Kasumi-1 (cell line): ENCODE measurements at places on chromosomes 16 and 17.
A peak's percentile ranks its signal among the peaks of the same experiment; 100 is the strongest.

DNA sequence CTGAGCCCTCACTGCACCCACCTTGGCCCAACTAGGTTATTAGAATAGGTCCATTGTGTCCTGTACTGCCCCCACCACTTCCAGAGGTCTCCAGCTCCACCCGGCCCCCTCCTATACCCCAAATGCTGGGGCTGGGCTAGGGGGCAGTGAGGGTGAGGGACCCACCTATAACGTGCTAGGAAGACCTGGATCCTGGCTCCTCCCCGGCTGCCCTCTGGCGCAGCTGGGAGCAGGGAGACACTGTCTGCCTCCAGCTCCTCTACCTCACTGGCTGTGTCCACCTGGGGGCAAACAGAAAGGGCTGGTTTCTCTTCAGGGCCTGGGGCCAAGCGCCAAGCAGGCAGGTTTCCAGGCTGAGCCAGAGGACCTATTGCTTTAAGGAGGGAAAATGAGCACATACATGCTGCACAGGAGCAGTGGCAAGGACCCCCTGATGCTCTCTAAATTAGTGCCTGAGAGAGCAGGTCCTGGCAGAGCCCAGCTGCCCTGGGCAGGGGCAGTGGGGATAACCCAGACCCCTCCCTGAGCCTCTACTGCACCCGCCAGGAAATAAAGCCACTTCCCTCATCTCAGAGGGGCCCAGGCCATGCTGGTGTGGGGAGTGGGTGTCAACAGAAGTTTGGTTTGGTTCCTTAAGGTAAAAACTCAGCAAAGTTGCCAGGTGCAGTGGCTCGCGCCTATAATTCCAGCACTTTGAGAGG, 12.2 kb downstream of the TSPOAP1 start:
- no peak for DNase-seq

DNA sequence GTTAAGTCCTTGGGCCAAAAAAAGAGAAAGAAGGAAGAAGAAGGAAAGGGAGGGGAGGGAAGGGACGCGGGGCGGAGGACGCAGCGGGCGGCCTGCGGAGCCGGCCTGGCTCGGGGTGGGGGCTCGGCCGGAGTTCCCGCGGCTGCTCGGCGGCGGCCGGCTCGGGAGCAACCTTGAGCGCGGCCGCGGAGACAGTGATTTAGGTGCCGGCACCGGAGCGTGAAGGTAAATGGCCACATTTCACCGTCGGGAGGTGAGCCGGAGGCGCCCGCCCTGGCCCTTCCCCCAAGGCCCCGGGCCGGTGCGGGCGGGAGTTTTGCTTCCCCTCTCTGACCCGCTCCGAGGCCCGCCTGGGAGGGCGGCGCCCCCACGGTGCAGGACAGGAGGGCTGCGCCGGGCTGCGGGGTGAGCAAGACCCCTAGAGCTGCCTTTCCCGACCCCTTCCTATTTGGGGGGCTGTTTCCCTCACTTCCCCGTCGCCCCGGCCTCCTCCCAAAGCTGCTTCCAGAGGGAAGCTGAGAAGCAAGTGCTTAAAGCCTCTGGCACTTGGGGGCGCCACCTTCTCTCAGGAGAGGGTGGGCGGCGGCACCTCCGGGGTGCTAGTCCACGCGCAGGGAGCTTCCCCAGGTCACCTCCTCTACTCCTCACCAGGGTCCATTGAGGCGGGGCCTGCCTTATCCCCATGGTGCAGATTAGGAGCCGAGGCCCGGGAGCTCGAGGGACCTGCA, 56.5 kb downstream of the MRM1 start:
- DNase-seq = no peak

DNA sequence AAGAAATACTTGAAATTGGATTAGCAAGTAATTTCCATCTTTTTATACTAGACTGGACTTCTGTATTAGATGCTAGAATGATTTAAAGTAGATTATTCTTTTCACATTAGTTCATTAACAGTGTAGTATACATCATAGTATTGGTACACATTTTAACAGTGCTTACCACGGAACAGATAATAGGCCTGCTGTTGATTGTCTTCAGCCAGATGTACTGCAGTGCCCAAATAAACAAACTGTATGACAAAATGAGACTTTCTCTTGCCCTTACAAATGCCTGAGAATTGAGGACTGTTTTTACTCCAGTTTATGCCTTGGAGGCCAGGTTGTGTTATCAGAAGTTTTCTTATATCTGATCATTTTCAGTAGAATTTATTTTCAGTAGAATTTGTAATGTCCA, 631 bp downstream of the EVI2A start:
- DNase-seq = peak; percentile 32

DNA sequence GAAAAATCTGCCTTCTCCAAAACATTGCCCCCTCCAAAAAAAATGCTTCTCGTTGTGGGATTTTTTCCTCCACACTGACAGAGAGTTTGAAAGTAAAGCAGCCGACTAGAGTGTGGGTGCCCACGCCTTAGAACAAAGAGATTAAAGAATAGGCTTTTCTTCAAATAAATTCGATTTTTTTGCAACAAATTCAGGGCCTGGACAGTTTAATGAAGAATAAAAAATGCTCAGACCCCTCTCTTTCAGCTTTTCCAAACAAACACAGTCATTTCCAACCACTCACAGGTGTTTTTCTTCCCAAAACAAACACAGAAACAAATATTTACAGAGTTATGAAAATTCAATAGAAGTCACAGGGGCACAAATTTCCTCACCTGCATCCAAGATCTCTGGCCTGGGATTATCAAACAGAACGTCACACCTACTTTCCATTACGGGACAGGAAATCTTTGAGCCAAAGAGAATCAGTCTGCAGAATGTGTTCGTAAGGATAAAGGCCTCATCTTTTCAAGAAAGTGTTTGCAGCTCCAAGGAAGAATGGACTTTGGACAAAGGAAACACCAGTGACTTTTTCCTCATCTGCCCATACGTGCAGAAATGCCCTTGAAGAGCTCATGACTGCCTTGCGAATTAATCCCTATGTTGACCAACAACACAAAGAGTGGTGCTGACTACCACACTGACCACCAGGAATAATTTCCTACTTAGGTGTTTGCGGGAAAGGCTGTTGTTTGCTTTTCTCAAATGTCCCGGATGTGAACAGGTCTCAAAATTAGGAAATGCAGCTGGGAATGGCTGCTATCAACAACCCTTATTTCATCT, 31.3 kb upstream of the TOX3 start:
- DNase-seq = no peak

DNA sequence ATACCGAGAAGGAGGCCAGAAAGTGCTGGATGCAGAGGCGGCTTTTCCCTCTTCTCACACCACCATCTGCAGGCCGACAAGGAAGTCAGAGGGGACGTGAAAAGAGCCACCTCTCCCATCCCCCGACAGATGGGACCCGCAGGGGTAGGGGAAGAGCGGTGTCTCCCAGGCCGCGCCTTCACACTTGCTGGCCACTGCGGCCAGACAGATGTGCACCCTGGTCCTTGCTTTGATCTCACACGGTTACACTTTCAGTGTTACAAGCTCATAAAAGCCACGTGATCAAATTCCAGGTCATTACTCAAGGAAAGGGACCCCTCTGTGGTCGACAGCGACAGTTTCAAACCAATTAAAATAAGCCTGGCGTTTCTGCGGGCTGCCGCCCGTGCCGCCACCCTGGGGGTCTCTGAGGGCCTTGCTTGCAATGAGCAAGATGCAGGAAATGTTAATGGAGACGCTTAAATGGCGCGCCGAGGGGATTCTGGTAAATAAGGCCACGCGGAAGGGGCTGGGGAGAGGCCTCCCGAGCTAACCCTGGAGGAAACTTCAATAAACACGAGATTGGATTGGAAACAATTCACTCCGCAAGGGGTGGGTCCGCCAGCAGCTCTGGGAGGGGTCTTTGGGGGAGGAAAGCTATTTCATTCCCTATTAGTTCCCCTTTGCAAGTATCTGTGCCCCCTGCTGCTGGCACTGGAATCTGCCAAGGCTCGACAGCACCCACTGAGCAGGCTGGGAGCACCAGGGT, 240.9 kb downstream of the ENGASE start:
- no peak for DNase-seq

GRCh38 chr17:62995377-62995885, 29.4 kb downstream of the TANC2 start:
- DNase-seq = peak; percentile 95

GRCh38 chr16:55017321-55017720, 86.7 kb downstream of the IRX5 start:
- no peak for DNase-seq

- no peak for DNase-seq
These were observed 9.0 kb upstream of the G6PC1 start for GRCh38 chr17:42891539-42892152.

DNA sequence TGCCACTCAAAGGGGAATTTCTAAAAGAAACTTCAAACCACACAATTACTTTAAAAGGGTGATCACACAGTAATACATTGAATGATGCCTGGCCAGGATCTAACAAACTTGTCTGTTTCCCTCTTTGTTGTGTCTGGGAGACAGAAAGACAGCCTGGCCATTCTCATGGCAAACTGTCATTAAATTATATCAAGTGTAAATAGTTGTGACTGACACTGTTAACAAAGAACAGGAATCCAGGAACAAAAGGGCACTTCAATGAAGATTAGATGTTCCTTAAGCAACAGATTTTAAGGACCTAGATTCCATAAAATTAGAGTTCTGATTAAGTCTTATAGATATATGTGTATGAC, 383.6 kb downstream of the KCNJ2 start:
- DNase-seq = no peak

DNA sequence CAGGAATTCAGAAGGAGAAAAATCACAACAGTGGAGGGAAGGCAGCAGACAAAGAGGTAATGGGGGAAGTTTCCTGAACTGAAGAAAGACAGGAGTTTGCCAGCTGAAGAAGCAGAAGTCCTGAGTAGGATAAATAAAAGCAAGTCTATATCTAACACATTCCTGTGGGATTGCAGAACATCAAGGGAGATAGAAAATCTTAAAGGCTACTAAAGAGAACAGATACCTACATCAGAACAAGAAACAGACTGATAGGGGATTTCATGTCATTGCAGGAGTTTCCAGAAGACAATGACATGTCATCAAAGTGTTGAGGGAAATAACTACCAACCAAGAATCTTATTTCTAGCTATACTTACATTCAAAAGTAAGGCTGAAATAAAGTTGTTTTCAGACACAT, 21.3 kb upstream of the CRYBA1 start:
- no peak for DNase-seq

GRCh38 chr16:66996324-66996982, 8.1 kb downstream of the CES4A start:
- no peak for DNase-seq
